Activated CD4-positive, alpha-beta T cell treated with anti-CD3 and anti-CD28 coated beads, Interleukin-2, amount 10 ng/mL, durations not matched to agents 7 days and 5 days (primary cell): ENCODE measurements at places on chromosomes 2 and 18. TPM values are rescaled to one million over a fixed set of nuclear protein-coding genes. Genes with fewer than 3 reads are reported as not detected.

DNA sequence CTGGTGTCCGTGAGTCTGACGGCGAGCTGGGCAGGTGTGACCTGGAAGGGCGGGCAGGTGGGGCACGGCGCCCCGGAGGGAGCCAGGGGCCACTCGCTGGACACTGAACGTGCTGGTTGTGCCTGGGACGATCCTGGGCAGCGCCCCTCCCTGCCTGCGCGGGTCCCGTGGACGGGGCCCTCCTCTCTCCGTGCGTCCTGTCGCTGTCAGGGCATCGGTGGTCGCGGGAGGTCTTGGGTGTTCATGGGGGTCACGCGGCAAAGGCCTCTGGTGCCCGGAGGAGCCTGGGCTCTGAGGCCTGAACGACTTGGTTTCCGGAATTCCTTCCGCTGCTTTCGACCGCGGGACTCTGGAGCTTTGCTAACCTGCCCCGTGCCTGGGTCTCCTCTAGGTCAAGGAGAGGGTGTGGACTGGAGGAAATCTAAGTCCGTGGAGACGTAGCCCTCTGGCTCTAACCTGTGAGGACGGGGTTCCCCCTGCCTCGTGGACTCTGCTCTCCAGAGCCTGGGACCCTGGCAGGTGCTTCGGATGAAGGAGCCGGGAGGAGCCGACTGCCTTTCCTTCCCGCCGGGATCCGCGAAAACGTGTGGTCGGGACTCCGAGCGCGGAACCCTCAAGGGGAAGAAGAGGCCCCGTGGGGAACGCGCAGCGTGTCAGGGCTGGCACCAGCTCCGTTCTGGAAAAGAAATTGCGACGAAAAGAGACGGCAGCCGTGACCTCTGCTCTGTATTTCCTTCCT, 14.7 kb downstream of the SOX11 start:
- H3K4me1 ChIP-seq, result no peaks in the 10 kb centered on the region
- H3K27ac ChIP-seq, result no peak overlapping the region
- H3K36me3 ChIP-seq, result no peaks in the 10 kb centered on the region
- H3K4me3 ChIP-seq, result no peak overlapping the region
- DNase-seq, result no peak

GRCh38 chr2:241956521-241957110, 87.1 kb downstream of the RTP5 start:
- H3K4me3 ChIP-seq, result no peak overlapping the region
- no peaks in the 10 kb centered on the region for H3K27me3 ChIP-seq
- DNase-seq, result no peak

DNA sequence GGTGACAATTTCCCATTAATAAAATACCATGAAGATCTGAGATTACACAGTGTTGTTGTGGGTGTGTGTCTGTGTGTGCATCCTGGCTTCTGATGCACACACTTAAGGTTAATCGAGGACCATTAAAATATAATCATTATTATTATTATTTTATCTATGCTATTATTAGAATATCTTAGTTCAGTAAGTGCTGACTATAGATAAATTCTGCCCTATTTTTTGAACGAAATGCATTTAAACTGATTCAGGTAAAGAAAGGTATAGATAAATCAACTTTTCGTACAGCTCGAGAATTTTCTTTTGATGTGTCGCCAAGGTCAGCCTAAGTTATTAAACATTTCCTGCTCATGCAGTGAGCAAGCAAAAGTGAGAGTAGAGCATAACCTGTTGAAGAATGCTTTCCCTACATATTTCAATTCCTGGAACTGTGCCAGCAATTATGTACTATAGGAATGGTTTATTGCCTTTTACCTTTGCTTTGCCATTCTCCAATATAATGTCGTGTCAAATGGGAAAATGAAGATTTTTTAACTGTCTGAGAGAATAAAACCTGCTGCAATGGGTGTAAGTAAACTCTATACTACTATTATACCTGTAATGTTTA, 25.8 kb downstream of the KCNJ3 start:
- H3K36me3 ChIP-seq, result no peaks in the 10 kb centered on the region
- no peak overlapping the region for H3K27ac ChIP-seq
- DNase-seq, result no peak

GRCh38 chr2:214699236-214699635, 110.2 kb downstream of the BARD1 start:
- no peak overlapping the region for H3K4me3 ChIP-seq
- H3K4me1 ChIP-seq, result no peaks in the 10 kb centered on the region
- DNase-seq, result no peak
- H3K27me3 ChIP-seq, result peaks cover 10% of the 10 kb centered on the region

DNA sequence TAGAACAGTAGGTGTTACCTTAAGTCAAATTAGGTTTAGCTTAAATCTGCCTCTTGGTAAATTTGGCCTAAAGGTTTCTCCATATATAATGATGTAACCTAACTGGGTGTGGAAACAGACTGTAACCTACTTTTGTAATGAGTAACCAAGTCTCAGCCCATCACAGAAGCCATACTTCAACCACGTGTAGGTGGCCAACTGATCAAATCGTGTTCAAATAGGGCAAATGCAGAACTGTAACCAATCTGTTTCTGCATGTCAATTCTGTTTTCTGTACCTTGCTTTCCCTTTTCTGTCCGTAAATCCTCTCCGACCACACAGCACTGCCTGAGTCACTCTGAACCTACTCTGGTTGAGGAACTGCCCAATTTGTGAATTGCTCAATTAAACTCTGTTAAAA, 34.0 kb upstream of the PLA2R1 start:
- no peak overlapping the region for H3K27ac ChIP-seq
- DNase-seq, result no peak
- H3K36me3 ChIP-seq, result no peaks in the 10 kb centered on the region
- no peak overlapping the region for H3K4me3 ChIP-seq
- peaks cover 5% of the 10 kb centered on the region for H3K27me3 ChIP-seq

The CPO gene
- total RNA-seq, result not detected

- H3K4me1 ChIP-seq, result peaks cover 29% of the 10 kb centered on the region
- peak overlapping the region; percentile 43 for H3K27ac ChIP-seq
- DNase-seq, result no peak
- no peaks in the 10 kb centered on the region for H3K27me3 ChIP-seq
- H3K36me3 ChIP-seq, result peaks cover 15% of the 10 kb centered on the region
Measured at GRCh38 chr18:49399003-49399402, 61.4 kb downstream of the DYM start.

DNA sequence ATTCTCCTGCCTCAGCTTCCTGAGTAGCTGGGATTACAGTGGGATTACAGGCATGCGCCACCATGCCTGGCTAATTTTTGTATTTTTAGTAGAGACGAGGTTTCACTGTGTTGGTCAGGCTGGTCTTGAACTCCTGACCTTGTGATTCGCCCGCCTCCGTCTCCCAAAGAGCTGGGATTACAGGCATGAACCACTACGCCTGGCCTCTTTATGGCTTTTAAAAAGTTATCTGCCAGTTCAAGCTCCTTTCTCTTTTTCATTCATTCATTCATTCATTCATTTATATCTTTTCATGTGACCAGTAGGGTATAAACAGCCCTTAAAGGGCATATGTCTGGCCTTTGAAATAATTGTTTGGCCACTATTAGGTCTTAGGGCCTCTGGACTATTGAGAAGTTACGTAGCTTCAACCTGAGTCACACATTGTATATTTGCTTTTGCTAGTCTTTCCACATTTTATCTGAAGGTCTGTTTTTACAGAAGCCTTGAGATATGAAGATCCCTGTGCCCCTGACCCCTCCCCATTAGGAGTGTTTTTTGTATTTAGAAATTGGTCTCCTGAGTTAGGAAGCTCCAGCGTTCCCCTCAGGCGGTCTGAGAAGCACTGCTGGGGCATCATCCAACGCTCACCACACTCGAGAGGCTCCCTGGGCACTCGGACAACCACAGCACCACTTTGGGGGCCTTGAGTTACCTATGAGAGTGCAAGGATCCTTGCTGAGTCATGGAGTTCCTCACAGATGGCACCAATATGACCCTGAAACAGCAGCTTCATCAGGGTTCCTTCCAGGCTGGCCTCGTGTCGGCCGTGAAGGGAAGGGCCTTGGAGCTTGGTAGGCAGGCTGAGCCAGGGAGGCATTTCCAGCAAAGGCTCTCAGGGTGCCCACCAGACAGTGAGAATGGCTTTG, 21.8 kb downstream of the FZD5 start:
- no peak for DNase-seq
- peak overlapping the region; percentile 62 for H3K27ac ChIP-seq
- no peak overlapping the region for H3K4me3 ChIP-seq
- H3K4me1 ChIP-seq, result peaks cover 1% of the 10 kb centered on the region

DNA sequence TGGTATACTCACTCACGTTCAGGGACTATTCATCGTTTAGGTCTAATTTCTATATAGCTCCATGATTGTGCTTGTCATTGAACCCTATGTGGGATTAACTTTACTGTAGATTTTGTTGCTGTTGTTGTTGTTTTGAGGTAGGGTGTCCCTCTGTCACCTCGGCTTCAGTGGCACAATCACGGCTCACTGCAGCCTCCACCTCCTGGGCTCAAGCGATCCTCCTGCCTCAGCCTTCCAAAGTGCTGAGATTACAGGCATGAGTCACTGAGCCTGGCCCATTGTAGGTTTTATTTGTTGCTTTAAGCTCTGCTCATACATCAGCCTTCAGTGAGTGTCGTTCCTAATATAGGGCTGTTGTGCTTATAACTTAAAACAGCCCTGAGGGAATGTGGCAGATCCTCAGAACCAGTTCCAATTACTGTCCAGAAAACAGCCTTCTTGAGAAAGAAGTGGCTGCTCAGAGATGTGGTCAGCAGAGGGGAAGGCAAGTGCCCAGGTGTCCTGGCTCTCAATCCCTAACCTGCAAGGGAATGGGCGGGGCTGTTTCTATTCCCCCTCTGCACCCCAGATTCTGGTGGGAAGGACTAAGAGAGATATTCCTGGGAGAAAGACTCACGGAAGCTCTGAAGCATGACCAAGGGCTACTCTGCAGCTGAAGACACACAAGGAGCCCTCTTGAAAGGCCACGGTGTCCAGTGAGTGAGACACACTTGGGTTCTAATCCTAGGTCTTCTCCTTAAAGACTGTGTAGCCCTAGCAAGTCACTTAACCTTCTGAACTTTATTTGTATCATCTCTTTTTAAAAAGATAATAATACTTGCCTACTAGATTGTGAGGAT, 79.6 kb upstream of the LCLAT1 start:
- DNase-seq, result no peak
- no peaks in the 10 kb centered on the region for H3K27me3 ChIP-seq
- peaks cover 27% of the 10 kb centered on the region for H3K4me1 ChIP-seq
- H3K4me3 ChIP-seq, result no peak overlapping the region

DNA sequence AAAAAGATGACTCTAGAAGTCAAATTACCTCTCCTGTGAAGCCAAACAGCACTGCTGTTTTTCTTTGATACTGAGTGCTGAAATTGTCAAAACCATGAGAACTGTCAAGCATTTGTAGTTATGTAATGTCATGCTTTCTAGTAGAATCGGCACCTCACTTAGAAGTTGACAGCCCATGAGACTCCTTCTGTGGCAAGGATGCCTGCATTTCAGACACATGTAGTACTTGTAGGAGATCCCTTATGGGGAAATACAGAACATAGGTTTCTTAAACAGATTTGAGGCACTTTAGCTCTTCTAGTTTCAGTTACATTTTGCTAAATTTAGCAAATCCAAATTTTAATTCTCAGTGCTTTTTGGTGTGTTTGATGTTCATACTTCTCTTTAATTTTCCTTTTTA, 15.7 kb downstream of the ZNF407 start:
- peaks cover 10% of the 10 kb centered on the region for H3K4me1 ChIP-seq
- H3K27ac ChIP-seq, result no peak overlapping the region
- no peaks in the 10 kb centered on the region for H3K36me3 ChIP-seq
- H3K4me3 ChIP-seq, result no peak overlapping the region

- DNase-seq, result no peak
- no peak overlapping the region for H3K27ac ChIP-seq
- H3K4me3 ChIP-seq, result no peak overlapping the region
Measured at GRCh38 chr2:131588152-131588873, 60.6 kb downstream of the CCDC74A start.

The UCN gene
- total RNA-seq, result 2.8 TPM

DNA sequence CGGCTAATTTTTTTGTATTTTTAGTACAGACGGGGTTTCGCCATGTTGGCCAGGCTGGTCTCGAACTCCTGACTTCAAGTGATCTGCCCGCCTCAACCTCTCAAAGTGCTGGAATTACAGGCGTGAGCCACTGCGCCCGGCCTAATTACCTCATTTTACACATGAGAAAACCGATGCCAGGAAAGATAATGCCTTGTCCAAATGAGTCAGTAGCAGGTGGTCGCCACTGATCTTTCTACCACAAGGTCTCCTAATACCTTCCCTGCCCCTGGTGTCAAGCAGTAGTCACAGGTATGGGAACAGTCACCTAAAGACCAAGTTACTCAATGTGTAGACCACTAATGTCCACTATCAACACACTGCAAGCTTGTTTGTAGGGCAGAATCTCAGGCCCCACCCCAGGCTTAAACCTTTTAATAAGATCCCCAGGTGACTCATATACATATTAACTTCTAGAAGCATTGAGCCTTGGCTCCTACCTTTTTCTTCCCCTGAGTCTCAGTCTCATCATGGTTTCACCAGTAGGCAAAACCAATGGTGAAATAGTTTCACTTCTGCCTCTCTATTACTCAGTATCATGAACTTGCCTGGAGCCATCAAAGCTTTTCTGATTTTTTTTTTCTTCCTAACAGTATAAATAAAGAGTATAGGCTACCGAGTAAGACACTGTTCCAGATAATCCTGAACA, 6.9 kb upstream of the EPB41L5 start:
- H3K4me1 ChIP-seq, result peaks cover 12% of the 10 kb centered on the region
- no peaks in the 10 kb centered on the region for H3K36me3 ChIP-seq
- DNase-seq, result no peak
- peaks cover 2% of the 10 kb centered on the region for H3K27me3 ChIP-seq

DNA sequence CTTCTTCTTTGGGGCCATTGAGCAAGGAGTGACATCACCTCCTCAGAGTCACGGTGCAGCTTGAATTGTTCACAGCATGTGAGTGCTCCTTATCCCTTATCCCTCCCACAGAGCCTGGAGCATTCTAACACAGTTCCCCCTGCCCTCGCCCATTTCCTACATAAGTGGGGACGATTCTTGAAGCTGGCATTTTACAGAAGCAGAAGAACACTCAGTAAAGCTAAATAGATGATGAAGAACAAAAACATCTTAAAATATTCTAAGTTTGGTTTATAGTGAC, 135.8 kb upstream of the APCDD1 start:
- H3K36me3 ChIP-seq, result no peaks in the 10 kb centered on the region
- H3K4me1 ChIP-seq, result peaks cover 5% of the 10 kb centered on the region
- DNase-seq, result no peak
- peaks cover 6% of the 10 kb centered on the region for H3K27me3 ChIP-seq

The ALPG gene
- total RNA-seq, result not detected

GRCh38 chr2:135999899-136000298, 14.5 kb upstream of the DARS1 start:
- H3K4me3 ChIP-seq, result no peak overlapping the region
- no peak for DNase-seq
- peaks cover 30% of the 10 kb centered on the region for H3K4me1 ChIP-seq
- H3K27me3 ChIP-seq, result no peaks in the 10 kb centered on the region
- no peak overlapping the region for H3K27ac ChIP-seq

The TUBA3E gene
- total RNA-seq, result not detected

DNA sequence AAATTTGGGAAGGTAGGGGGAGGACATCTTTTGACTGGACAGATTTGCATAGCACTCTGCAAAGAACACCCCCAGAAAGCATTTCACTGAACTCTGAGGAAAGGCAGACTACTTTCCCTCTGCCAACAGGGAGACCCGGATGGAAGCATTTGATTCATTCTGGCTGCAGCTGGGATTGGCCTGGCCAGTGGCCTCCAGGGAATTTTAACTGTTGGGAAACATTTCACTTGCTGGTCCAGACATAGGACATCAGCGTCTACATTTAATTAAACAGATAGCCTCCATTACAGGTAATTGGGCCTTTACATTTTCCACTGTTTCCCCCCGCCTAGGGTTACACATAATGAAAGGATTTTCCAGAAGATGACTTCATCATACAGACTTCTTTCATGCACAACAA, 92.8 kb downstream of the MARCHF4 start:
- no peak overlapping the region for H3K27ac ChIP-seq
- no peaks in the 10 kb centered on the region for H3K4me1 ChIP-seq
- no peak for DNase-seq
- H3K27me3 ChIP-seq, result no peaks in the 10 kb centered on the region
